ENCODE measurements at places on chromosomes 12 and 14.

DNA sequence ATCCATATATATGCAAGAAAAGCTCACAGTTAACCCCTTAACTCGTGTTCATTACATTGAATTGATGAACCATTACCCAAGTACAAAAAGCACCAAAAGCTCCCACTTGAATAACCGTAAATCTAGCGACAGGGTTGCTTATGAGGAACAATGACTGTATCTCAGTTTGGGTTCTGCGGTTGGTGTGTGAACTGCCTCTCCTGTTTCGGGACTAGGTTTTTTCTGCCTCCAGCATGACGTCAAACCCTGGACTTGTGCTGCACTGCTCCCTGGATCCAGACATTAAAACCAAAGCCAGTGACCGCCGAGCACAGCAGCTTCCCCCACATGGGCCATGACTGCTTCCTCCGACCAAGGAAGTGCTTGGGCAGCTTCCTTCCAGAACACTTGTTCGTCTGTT lies 77.7 kb downstream of the SETD3 start:
- no peak for DNase-seq

- peak; percentile 26 for DNase-seq
Measured at GRCh38 chr12:117140397-117141096, 41.3 kb upstream of the TESC start.

DNA sequence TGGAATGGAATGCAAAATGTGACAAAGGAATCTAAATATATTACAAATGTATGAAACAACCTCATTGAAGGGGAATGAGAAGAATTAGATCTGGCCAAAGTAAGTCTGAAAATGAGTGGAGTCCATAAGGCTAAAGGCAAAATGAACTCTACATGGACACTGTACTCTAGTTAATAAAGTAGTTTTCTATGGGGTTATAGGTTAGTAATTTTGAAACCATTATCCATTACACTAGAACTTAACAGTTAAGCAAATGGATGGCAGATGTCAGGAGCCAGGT lies 222.1 kb downstream of the NUAK1 start:
- no peak for DNase-seq

- no peak for DNase-seq
Measured at GRCh38 chr14:105739331-105740102, 213.1 kb downstream of the TMEM121 start.

DNA sequence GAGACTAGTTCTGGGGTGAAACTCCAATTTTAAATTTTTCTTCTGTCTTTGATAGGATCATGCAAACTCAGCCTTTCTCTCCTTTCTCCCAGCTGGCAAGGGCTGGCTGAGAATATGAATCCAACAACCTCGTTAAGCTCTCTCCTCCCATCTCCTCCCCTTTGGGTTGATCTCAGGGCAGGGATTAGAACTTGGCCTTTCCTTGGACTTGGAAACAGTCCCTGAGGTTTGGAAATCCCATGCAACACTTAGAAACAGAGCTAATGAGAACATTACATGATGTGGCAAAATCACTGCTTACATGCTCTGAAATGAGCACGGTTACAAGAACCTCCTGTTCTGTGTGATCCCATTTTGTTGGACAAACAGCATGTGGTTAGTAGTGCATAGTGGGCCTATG lies 31.6 kb downstream of the ACACB start:
- no peak for DNase-seq

DNA sequence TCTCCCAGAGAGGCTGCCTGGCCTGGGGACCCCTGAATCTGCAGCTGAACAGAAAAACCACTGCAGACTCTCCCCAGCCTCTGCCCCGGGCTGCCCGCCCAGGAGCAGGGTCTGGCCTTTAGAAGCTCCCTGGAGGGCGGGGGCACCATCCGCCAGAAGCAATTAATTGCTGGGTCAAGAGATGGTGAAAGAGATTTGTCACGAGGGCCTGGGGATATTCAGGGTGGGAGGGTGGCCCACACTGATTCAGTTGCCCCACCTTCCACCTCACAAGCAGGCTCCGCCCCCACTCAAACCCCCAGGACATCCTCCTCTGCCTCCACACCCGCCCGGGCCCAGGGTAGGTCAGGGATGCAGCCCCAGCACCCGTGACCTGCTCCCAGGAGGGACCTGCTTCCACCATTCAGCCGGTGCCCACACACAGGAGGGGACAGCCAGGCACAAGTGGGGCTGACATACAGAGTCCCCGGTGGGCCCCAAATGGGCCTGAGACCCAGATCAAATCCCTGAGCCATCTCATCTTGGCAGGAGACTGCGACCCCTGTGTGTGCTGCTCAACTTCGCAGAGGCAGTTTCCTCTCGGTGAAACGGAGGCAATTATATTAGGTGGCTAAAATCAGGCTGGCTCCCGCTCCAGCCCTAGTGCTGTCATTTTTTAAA lies 23.0 kb downstream of the NCOR2 start:
- DNase-seq = no peak

DNA sequence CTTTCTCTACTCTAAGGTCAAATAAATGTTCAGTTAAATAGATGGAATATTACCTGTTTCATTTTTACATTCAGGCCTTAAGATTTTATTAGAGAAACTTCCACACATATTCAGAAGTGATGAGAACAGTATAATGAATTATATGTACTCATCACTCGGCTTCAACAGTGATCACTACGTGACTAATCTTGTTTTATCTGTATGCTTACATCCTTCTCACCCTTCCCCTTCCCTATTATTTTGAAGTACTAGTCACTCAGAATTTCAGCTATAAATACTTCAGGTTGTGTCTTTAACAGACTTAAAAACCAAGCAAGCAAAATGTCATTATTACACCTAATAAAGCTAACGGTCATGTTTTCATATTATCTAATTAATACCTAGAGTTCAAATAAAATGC lies 34.9 kb downstream of the ETV6 start:
- no peak for DNase-seq

- DNase-seq = peak; percentile 35
Measured at GRCh38 chr12:19130224-19131024, 891 bp downstream of the PLEKHA5 start.
